Stimulated activated CD4-positive, alpha-beta T cell treated with anti-CD3 and anti-CD28 coated beads, Interleukin-12 subunit alpha, Interleukin-12 subunit beta, amount 100 ng/mL, for 24 hours (primary cell): ENCODE measurements at places on chromosomes 7 and 10.

DNA sequence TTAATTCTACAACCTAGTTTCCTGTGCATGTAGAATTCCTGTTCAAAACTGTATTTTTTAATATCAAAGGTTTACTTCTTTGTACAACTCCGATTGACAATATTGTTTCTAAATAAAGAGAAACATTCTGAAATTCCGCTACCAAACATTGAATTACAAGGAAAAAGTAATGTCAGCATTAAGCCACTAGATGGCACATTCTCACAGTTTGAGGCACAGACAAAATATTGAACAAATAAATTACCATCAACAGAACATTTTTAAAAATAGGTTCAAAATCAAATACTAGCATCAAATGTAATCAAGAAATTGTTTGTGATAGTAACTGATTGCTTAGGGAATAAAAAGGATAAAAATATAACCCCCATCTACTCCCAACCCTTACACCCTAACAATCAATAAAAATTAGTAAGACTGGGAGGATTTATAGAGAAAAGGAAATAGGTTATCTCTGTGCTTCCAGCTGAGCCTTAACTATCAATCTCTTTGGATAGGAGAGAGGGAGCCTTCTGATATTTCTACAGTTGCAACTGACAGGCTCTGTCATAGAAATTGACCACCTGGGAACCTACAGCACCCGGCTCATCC, 86.6 kb upstream of the C7orf33 start:
- DNase-seq: no peak

DNA sequence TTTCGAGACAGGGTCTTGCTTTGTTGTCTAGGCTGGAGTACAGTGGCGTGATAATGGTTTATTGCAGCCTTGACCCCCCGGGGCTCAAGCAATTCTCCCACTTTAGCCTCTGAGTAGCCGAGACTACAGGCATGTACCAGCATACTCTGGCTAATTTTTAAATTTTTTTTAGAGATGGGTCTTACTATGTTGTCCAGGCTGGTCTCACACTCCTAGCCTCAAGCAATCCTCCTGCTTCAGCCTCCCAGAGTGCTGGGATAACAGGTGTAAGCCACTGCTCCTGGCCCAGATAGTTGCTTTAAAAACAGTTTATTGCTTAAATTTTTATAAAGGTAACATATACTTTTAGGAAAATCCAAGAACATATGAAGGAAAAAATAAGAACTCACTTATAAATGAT, 26.3 kb downstream of the NEURL1 start:
- no peak for DNase-seq

DNA sequence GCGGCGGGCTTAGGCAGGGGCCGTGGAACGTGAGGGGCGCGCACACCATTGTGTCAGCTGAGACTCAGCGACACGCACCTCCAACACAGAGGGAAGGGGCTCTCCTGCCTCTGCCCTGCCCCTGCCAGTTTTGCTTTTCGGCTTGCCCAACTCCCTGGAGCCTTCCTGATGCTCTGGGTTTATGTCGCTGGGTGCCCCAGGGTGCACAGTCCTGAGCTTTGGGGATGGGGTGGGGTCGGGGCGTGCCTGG, 13.3 kb downstream of the TMEM120A start:
- no peak for DNase-seq

DNA sequence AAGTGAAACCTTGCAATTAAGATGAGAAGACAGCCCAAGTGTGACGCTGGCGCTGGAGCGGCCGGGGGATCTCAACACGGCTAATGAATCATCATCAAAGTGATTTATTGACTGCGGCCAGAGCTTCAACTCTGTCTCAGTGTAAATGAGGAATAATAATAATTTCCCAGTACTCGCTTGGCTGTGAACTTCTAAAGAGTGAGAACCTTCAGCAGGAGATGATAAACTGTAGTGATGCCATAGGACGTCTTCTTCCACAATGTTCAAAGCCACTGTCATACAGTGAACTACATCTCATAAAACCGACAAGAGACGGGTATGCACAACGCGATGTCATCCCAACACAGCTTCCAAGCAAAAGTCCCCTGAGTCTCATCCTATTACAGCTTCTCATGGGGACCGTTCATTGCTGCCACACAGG, 123.6 kb upstream of the NOBOX start:
- DNase-seq: no peak

DNA sequence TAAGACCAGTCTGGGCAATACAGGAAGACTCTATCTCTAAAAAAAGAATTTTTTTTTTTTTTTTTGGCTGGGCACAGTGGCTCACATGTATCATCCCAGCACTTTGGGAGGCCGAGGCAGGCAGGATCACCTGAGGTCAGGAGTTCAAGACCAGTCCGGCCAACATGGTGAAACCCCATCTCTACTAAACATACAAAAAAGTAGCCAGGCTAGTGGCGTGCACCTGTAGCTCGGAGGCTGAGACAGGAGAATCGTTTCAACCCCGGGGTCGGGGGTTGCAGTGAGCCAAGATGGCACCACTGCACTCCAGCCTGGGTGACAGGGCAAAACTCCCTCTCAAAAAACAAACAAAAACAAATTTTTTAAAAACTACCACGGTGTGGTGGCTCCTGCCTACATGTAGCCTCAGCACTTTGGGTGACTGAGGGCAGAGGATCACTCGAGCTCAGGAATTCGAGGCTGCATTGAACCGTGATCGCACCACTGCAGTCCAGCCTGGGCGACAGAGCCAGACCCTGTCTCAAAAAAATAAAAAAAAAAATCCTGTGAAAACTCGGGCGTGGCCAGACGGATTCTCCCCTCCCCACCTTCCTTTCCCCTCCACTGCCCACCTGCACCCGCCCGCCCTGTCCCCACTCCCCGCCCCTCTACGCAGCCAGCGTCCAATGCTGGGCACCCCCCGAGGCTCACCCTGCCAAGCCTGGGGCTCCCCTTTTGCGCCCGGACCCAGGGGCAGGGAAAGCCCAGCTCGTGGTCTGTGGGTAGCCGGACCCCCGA, 745 bp upstream of the ORAI2 start:
- no peak for DNase-seq
